ENCODE measurements at places on chromosomes 4 and X.

GRCh38 chrX:39519566-39520301, 578.0 kb downstream of the BCOR start:
- DNase-seq = no peak

- no peak for DNase-seq
These were observed 139.1 kb downstream of the VEGFC start for GRCh38 chr4:176653401-176654220.

GRCh38 chr4:159455675-159456237, 352.9 kb downstream of the RAPGEF2 start:
- no peak for DNase-seq

DNA sequence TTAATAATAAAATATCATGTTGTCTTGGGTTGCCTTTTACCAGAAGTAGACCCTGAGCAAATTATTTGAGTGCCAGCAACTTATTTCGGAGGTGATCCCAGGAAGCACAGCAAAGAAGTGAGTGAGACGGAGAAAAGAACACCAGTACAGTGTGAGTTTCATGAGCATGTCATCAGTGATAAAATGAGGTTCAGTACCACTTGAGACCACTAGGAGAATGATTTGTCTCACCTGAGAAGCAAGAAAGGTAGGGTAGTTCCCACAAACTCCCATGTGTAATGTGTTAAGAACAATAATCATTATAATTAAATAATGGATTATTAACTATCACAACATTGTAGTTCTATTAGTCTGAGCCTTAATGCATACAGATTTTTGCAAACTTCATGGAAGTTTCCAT, 112.8 kb upstream of the DMD start:
- no peak for DNase-seq

DNA sequence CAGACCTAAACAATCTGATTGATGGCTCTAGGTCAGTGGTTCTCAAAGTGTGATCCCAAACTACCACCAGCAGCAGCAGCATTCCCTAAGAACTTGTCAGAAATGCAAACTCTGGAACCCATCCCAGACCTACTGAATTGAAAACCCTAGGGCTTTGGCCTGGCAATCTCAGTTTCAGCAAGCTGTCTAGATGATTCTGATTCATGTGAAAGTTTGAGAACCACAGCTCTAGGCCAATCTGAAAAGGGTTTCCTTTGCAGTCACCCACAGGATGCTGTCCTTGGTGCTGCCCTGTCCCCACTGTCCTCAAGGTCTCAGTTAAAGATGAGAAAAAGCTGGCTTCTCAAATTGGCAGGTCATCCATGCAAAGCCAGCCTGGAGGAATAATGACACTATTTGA, 34.8 kb downstream of the SMPX start:
- no peak for DNase-seq

- no peak for DNase-seq
These were observed 113.0 kb upstream of the EDNRA start for GRCh38 chr4:147367891-147368290.

- DNase-seq = no peak
These were observed 4.4 kb downstream of the ANAPC10 start for GRCh38 chr4:145093638-145094037.

GRCh38 chrX:99371976-99372595, 1038.0 kb downstream of the PCDH19 start:
- DNase-seq = no peak

GRCh38 chr4:15799701-15800100, 21.6 kb downstream of the CD38 start:
- DNase-seq = no peak

GRCh38 chrX:72348247-72348979, 42.7 kb upstream of the CITED1 start:
- peak; percentile 7 for DNase-seq

DNA sequence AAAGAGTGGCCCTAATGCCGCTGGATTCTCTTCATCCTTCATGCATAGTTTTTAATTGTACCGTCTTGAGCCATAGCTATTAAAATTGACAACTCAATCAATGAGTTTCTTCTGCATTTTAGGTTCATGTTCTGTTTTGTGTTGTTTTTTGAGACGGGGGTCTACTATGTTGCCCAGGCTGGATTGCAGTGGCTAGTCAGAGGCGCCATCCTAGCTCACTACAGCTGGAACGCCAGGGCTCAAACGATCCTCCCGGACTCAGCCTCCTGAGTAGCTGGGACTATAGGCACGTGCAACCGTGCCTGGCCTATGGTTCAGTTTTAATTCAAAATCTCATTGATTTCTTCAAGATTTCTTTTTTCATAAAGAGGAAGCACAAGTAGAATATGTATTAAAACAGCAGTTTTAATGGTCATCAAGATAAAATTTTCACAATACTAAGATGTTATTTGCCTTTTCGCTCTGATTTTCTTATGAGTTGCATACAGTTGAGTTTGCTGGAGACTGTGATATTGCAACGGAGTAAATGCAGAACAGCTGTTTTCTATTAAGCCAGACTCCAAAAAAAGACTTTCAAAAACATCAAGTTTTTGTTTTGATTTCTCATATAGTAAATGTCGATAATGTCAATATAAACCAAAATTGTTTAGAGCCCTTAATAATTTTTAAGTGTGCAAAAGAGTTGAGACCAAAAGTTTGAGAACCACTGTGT, 1.1 kb upstream of the STX18 start:
- DNase-seq = no peak

GRCh38 chr4:154313004-154313585, 178.5 kb downstream of the DCHS2 start:
- DNase-seq = no peak

GRCh38 chr4:42750091-42750490, 93.2 kb upstream of the ATP8A1 start:
- DNase-seq = peak; percentile 5

- DNase-seq = no peak
These were observed 15.8 kb downstream of the ART3 start for GRCh38 chr4:76090241-76090691.

- DNase-seq = no peak
These were observed 28.8 kb downstream of the RBM47 start for GRCh38 chr4:40600850-40601249.

GRCh38 chr4:135434936-135435335, 1233.3 kb upstream of the PABPC4L start:
- DNase-seq = no peak

GRCh38 chr4:41661442-41662076, 87.0 kb downstream of the PHOX2B start:
- peak; percentile 41 for DNase-seq

DNA sequence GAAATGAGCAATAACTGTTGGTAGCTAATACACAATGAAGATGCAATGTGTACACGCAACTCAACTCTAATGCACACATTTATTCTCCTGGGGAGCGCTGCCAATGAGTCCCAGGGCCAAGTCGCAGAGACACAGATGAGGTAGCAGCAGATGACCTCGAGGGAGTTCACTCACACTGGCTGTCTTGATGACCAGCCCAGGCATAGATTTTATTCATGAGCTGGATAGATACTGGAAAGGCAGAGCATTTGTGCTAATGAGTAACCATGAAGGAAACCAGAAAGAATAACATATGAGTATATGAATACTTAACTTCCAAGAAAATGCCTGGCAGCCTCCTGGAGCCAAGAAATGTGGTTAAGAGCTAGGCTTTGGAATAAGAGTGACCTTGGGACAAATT, 42.3 kb downstream of the RASL11B start:
- no peak for DNase-seq

- DNase-seq = no peak
These were observed 80.0 kb upstream of the AFAP1 start for GRCh38 chr4:8019396-8020365.

GRCh38 chrX:65586491-65586890, 51.9 kb upstream of the LAS1L start:
- DNase-seq = no peak

GRCh38 chr4:143184217-143184502, 557 bp upstream of the USP38 start:
- DNase-seq = no peak
